Inflammatory macrophage (primary cell): ENCODE measurements at places on chromosomes 11 and 22.
A peak's percentile ranks its signal among the peaks of the same experiment; 100 is the strongest.

DNA sequence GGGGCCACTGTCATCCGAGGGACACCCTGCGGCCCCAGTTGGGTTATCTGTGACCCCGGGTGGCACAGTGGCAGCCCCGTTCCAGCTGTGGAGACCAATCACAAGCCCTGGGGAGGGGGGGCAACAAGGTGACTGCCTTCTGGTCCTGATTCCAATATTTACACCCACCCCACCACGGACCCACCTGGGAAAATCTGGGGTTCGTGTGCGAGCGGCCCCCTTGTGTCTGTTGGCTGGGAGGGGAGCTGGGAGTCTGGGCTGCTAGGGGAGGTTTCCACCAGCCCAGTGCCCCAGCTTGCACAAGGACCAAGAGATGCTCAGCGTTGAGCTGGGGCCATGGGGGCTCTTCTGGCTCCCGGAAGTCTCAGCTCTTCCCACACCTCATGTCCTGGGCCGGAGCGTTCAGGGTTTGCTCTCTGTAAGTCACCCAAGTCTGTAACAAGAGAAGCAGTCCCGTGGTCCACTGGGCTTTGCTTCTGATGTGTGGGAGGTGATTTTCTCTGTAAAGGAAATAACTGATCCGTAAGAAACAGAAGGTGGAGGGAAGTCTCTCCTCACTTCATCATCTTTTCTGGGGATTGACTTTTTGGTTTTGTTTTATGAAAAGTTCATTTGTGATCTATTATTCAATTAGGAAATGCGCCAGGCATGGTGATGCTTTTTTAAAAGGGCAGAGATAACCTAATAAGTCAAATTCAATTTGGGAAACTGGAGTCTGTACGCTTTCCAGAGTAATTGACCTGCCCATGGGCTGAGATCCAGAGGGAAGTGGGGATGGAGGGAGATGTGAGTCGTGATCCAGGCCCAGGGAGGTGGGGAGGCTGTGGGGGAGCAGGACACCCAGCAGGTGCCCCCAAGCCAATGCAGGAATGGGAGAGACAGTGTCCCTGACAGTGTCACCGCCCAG lies 22.4 kb upstream of the GAL start:
- no peak for DNase-seq

DNA sequence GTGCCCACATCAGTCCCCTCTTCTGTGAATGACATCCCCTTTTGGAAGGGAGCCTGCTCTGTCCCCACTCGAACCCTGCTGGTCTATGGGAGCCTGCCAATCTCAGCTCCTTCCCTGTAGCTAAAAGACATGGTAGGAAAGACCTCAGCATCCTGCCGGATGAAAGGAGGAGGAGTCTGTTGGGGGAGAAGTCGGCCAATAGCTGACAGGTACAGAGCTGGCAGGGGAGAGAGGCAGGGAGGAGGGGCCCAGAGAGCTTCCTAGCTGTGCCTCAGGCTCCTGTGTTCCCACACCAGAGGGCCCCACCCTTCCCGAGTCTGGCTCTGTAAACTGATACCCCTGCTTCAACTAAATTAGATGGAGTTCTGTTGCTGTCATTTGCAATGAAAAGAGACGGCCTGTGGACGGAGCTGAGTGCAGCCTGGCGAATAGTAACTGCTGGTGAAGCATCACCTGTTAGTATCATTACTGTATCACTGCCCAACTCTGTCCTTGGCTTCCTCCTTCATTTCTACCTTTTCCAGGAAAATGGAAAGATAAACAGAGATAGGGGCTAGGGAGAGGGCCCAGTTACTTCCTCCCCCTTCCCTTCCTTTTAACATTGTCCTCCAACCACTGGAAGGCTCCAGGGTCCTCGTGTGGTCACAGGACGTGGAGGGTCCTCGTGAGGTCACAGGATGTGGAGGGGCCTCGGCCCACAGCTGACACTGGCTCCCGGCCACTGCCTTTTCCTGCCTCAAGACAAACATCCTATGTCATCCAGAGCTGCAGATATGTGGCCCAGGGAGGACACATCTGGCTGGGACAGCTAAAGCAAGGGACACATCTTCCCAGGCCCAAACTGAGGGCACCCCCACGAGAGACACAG lies 15.1 kb downstream of the FXYD6 start:
- no peak for DNase-seq

GRCh38 chr22:42432020-42432596 lies at the start of gene NFAM1:
TSS of gene NFAM1 (minus strand) at chr22:42432403. CDS start at chr22:42432357, 46 bp downstream.
- DNase-seq: peak; percentile 86

DNA sequence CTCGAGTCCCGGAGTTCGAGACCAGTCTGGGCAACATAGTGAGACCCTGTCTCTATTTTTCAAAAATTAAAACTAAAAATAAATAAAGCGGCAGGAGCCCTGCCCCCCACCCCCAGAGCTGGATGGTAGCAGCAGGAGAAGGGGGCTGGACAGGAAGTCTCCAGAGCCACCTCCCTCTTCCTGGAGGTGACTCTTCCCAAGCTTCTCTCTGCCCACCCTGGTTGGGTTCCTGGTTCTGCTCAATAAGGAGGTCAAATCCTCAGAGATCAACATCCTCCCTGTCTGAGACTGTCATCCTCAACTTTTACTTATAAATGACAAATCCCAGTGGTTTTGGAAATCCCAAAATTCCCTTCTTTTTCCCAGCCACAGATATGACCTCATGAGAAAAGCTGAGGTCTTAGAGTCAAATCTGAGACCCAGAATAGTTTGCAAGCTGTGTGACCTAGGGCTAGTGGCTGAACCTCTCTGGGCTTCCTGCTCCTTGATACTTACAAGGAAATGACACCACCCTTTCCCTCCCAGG lies 987 bp downstream of the C1QTNF6 start:
- no peak for DNase-seq

- DNase-seq: no peak
These were observed at the start of gene UBE2L6 for GRCh38 chr11:57567515-57568329. TSS of gene UBE2L6 (minus strand) at chr11:57567672. CDS start at chr11:57567611, 61 bp downstream.

GRCh38 chr11:31863170-31863832 lies 52.2 kb upstream of the PAX6 start:
- DNase-seq: no peak

- no peak for DNase-seq
These were observed 129.0 kb upstream of the PARVA start for GRCh38 chr11:12248330-12248729.

- no peak for DNase-seq
These were observed 9.9 kb downstream of the RGL4 start for GRCh38 chr22:23700706-23701105.

GRCh38 chr11:35260342-35260985 lies 121.5 kb downstream of the CD44 start:
- DNase-seq: no peak

GRCh38 chr22:27241430-27242321 lies 559.9 kb downstream of the MN1 start:
- DNase-seq: no peak

DNA sequence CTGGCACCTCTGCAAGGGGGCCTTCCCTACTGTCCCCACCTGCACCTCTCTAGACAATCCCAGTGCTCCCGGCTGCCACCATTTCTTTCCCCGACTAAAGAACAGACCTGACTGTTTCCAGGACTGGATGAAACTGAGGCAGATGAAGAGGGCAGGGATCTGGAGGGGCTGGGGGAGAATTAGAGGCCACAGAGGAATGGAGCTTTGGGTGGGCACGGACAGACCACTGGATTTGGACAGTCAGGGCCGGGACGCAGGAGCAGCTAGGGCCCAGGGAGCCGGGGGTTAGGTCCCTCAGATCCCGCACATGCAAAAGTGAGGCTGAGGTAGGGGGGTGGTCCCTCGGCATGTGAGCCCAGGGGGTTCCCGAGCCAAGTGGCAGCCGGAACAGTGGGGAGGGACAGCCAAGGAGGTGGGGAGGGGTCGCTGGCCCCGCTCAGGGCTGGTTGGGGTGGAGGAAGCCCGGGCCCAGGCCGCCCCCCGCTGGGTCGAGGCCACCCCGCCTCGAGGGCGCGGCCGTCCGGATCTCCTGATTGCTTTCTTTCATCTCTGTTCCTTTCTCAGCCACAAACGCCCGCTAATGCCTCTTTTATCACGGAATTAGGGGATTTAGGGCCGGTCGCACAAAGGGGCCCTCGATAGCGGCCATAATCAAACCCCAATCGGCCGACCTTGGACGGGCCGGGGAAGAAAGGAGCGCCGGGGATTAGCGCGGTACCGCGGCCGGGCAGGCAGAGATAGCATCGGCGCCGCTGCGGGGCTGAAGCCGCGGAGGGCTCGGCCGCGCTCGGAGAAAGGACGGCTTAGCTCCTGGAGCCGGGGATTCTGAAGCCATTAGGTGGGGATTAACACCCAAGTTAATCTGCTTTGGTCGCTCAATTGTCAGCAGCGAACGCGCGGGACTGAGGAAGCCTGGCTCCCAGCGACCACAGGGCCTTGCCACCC lies 9.3 kb downstream of the SLC25A1 start:
- no peak for DNase-seq

DNA sequence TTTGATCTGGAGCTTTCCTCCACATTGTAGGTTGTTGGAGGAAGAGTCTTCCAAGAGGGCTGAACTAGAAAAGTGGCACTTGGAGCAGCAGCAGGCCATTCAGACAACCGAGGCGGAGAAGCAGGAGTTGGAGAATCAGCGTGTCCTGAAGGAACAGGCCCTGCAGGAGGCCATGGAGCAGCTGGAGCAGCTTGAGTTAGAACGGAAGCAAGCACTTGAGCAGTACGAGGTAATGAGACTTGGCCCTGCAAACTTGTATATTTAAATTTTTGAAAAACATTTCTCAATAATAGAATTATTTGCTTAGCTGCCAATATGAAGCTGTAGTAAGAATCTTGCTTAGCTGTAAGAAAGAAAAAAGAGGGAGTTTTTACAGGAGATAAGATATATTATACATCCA lies 84.0 kb downstream of the SWAP70 start:
- no peak for DNase-seq

GRCh38 chr11:45048313-45048841 lies 97.7 kb upstream of the TP53I11 start:
- peak; percentile 54 for DNase-seq

- DNase-seq: no peak
These were observed 18.6 kb downstream of the ATM start for GRCh38 chr11:108241330-108242037.

GRCh38 chr22:27986937-27987336 lies 67.9 kb upstream of the PITPNB start:
- no peak for DNase-seq

GRCh38 chr22:45905924-45906865 lies 70.8 kb downstream of the WNT7B start:
- DNase-seq: no peak

- no peak for DNase-seq
These were observed 13.0 kb downstream of the FBLN1 start for GRCh38 chr22:45515676-45516075.

GRCh38 chr11:4626207-4627099 lies 10.8 kb upstream of the OR51D1 start:
- peak; percentile 72 for DNase-seq

GRCh38 chr22:45127866-45128265 lies 35.9 kb upstream of the NUP50 start:
- no peak for DNase-seq

- peak; percentile 79 for DNase-seq
These were observed 17.5 kb downstream of the RELT start for GRCh38 chr11:73393479-73394415.

- DNase-seq: no peak
These were observed 1273.9 kb upstream of the CNTN5 start for GRCh38 chr11:97746818-97747217.

DNA sequence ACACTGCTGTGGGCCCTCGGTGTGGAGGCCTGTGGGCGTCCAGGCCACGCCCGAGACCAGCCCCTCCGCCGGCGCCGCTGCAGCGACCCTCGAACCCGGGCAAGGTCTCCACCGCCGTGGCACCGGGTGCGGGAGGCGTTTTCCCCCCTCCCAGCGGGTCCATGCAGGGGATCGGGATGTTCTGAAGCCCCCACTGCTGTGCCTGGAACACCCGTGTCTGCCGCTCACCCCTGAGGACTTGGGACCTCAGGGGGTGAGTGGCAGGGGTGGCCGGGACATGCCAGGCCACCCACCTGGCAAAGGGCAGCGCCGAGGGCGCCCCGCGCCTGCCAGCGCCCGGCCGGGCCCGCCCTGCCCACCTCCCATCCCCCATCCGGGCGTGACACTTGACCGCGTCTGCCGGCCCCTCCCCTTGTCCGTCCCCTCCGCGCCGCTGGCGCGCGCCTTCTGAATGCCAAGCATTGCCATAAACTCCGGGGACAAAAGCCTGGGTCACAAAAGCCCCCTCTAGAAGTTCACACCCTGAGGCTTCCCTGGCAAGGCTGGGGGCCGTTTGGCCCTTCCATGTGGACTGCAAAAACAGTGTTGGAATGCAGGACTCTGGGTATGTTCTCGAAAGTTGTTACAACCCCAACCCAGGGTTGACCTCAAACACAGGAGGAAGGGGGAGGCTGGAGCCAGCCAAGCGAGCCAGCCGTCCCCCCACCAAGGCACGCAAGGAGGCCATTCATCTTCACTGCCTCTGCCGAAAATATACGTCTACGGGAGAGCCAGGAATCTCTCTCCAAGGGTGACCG lies 819 bp upstream of the KCNQ1OT1 start:
- DNase-seq: peak; percentile 61

- DNase-seq: no peak
These were observed 29.8 kb downstream of the SHISA8 start for GRCh38 chr22:41885116-41885515.

DNA sequence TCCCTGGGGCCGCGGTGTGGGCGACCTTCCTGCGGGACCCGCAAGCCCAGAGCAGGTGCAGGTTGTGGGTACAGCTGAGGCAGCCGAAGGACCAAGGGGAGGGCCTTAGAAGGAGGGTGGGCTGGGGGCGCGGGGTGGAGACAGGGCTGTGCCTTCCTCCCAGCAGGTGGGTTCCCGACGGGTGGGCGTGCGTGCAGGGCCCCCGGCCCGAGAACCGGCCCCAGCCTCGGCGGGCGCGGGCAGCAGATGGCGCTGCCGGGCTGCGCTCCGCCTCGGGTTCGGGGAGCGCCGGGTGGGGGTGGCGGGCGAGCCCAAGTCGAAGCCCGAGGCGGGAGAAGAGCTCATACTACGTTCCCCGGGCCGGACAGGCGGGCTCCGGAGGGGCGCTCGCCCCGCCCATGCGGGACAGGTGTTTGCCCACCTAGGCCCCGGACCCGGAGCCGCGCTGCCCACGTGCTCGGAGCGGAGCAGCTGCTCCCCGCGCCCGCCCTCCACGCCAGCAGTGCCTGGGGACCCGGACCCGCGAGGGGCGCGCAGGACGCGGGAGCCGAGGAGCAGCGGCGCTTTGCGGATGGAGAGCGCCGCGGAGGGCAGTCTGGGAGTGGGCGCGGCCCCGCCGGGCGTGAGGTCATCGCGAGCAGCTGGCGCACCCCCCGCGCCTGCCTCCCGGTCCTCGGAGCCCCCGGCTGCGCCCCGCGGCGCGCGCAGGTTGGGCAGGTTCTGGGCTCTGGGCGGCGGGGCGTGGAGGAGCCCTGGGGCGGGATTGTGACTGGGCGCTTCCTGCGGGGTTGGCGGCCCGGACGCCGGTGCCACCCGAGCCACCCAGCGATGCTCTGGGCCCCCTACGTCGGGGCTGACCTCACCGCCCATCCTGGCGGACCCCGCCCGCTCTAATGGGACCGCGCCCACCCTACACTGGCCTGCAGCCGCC lies 25.3 kb downstream of the DUSP8 start:
- DNase-seq: no peak
